ENCODE measurements at places on chromosomes 5 and 9.

DNA sequence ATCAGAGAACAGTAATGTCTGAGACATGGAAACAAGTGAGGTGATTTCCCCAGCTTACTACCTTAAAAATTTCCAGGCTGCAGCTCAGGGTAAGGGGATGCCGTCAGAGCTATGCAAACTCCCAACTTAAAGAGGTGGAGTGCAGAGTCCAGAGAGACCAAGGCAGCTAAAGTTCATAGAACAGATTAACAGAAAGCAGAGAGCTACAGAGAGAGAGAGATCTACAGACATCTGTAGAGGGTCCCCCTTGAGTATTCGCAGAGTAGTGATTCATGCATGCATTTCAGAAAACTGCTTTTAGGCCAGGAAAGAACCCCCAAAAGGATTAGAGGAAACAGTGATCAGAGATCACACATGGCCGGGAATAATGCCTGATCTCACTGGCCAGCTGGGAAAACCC lies 306.2 kb upstream of the PUM3 start:
- no peak for DNase-seq

DNA sequence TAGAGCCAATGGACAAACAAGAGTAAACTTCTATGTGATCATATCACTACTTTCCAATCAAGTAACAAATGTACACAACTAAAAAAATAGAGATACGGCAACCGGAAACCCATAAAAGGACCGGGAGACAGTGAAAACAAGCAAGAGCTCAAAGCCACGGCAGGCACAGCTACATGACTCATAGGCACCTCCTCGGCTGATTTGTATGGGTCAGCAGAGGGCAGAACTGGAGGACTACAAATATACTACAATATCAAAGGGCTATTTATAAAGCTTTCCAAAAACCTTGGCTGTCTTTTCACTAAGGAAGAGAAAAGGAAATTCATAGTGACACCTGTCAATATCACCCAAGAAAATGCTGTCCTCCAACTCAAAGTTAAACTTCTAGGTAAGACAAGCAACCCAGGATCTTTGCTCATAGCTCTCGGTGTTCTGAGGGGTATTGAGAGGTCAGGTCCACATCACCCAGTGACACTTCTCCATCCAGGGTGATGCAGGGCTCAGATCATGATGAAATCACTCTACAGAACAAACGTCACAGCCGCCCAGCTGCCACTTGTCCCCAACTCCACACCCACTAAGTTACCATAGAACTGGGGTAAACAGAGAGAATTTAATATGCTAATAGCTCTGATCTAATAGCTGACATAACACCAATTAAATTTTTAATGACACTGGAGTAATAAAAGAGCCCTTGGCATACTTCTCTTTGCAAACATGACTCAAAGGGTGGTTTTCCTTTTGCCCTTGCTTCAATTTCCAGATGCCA lies 41.3 kb downstream of the PFDN1 start:
- DNase-seq, result peak; percentile 75

GRCh38 chr9:68714416-68715180 lies 9.6 kb downstream of the PIP5K1B start:
- no peak for DNase-seq

- DNase-seq, result no peak
Observed at GRCh38 chr9:109242014-109242413, 75.0 kb upstream of the FRRS1L start.

- peak; percentile 80 for DNase-seq
Observed at GRCh38 chr9:105254226-105254625, 9.8 kb downstream of the SLC44A1 start.

DNA sequence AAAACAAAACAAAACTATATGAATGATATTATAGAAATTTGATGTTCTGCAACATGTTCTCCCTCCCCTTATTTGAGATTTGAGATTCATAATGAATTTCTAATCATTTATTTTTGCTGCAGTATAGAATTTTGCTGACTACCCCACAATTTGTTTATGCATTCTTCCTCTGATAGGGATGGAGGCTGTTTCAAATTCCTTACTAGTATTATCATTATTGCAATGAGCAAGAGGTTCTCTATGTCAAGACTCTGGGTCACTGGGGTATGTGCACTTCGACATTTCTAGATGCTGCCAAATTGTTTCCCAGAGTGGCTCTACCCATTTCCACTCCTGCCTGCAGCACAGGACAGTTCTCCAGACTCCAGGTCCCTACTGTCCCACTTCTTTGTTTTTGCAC lies 54.9 kb upstream of the DAB2IP start:
- no peak for DNase-seq

GRCh38 chr5:180631549-180632383 lies 17.6 kb downstream of the FLT4 start:
- no peak for DNase-seq

GRCh38 chr5:143471041-143471509 lies 67.6 kb upstream of the NR3C1 start:
- no peak for DNase-seq

DNA sequence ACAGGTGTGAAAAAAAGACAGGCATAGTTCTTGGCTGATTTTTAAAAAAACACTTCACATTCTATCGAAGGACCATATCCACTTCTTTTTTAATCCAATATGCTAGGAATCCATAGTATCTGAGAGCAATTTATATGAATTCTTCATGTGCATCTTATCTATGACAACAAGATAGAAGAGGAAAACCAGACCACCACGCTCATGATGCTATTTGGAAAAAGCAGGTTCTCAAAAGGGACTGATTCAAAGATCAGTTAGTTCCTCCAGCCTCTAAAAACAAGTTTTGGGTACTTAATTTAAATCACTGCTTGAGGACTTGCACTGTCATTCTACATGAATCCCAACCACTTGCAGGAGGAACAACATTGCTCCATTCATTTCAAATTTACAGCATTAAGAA lies 6.3 kb downstream of the MEF2C start:
- DNase-seq, result no peak

DNA sequence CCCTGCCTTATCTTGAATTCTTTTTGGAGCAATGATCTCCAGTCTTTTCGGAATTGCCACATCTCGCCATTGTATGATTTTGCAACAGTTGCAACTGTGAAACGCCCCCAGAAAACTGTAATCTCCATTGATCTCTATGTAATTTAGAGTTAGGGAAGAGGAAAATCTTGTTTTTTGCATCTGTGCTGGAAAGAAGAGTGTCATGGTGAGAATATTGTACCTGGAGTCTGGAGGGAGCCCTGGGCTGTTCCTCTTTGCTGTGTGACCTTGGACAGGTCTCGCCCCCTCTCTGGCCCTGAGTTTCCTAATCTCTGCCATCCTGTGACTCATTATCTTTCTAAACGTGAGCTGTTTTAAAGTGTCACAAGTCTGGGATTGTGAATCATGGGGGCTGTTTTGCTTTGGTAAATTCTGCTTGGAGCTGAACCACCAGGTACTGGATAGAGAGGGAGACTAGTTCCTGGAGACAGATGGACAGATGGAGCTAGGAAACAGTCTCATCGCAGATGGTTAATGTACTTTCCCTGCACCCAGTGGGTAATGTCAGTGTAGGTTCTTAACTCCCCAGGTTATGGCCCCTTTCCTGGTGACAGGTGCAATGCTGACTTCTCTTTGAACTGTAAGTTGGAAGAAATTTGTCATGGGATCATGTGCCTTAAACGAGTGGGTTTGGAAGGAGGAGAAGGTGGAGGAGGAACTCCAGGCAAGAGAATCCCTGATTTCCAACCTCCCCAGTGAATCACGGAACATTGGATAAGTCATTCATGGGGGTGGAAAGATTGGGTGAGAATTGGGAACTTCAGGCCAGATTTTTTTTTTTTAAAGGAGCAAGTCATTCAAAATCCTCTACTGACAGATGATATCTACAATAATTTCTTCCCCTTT lies 19.6 kb downstream of the PPARGC1B start:
- DNase-seq, result no peak

DNA sequence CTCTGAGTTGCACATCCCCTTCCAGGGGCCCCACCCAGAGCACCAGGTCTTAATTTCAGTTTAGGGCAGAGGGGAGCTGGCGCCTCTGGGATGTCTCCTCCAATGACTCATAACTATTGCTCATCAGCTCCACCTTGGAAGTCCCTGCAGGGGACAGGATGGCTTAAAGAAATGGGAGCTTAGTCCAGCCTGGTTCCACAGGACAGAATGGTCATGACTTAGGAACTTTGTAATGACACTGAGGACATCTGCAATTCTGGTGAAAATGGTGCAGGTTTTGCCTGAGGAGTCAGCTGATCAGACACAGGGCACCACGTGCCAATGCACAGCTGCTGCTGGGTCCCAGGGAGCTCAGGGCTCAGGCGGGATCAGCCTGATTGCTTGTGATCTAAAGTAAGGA lies 16.4 kb upstream of the PPP1R26 start:
- no peak for DNase-seq

GRCh38 chr5:107282061-107282460 lies 388.7 kb downstream of the EFNA5 start:
- DNase-seq, result no peak

- DNase-seq, result no peak
Observed at GRCh38 chr5:158268286-158268685, 409.3 kb upstream of the CLINT1 start.

- no peak for DNase-seq
Observed at GRCh38 chr5:159104051-159104651, 4.4 kb upstream of the EBF1 start.

GRCh38 chr9:12689233-12689632 lies 4.0 kb upstream of the TYRP1 start:
- DNase-seq, result no peak

DNA sequence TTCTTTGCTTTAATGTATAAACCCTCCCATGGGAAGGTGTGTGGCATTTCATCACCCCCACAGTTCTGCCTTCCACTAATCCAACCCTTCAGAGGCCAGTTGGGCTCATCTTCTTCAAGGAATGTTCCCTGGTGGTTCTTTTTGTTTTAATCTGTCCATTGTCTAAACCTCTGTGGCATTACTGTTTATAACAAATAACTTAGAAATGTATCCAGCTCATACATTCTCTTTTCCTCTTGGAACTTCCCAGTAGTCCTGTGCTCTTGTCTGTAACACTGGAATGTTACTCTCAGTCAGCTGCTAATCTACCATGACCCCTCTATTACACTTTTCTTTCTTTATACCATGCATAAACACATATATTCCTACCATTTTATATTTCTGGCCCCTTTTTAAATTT lies 213.5 kb upstream of the TARS1 start:
- DNase-seq, result no peak

GRCh38 chr5:56557198-56557597 lies 258.2 kb upstream of the MAP3K1 start:
- no peak for DNase-seq

DNA sequence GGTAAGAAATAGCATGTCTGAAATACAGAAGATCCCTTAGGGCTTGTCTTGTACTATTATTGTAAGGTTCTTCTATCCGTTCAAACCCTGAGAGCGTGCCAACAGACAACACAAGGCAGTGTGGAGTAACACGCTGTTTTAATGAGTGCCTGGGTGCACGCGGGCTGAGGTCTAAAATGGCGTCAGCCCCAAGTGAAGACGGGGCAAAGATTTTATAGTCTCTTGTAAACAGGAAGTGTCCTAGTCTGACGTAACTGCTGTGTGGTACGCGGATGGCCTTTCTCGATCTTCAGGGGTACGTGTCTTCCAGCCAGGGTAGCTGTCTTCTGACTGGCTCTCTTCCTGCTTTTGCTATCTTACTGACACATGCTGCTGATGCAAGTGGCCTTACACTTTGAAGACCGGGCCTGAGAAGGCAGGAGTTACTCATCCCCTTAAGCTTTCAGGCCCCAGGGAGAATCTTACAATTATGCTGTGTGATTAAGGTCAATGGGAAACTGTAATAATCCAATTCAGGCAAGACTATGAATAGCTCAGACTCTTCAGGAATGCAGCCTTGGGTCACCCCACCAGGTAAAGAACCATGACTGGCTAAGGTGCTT lies 1812.0 kb upstream of the CDH9 start:
- no peak for DNase-seq

- DNase-seq, result no peak
Observed at GRCh38 chr5:58491216-58491892, at the start of gene GAPT. Gene GAPT (plus strand): TSS chr5:58491435. CDS start chr5:58494537, 3,102 bp downstream.

GRCh38 chr5:63563008-63563917 lies 399.0 kb downstream of the HTR1A start:
- no peak for DNase-seq

DNA sequence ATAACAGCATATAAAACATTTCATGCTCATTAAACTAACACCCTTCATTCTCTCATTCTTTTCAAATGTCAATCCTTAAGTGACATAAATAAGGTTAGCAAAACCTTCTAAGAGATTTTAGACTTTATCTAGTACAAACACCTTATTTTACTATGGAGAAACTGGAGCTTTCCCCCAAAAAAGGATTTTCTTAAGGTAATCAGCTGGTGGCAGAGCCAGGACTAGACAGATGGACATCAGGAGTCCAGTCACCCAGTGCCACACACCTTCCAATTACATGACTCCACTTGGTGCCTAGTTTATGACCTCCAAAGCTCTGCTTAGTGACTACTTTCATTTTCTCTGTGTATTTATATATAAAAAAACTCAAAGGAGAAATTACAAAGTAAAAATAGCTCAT lies 70.2 kb downstream of the HTR4 start:
- no peak for DNase-seq

All from transverse colon (tissue), 4 donors.